ENCODE measurements at places on chromosomes 1 and 21.
A peak's percentile ranks its signal among the peaks of the same experiment; 100 is the strongest.

- no peak for DNase-seq
These were observed at the start of gene CSMD2 for GRCh38 chr1:34164771-34165391. CSMD2 (minus strand) TSS chr1:34165230; CDS start chr1:34165097, 133 bp downstream.

GRCh38 chr21:46039891-46040660 is 57.8 kb upstream of the COL6A2 start:
- DNase-seq, result no peak

DNA sequence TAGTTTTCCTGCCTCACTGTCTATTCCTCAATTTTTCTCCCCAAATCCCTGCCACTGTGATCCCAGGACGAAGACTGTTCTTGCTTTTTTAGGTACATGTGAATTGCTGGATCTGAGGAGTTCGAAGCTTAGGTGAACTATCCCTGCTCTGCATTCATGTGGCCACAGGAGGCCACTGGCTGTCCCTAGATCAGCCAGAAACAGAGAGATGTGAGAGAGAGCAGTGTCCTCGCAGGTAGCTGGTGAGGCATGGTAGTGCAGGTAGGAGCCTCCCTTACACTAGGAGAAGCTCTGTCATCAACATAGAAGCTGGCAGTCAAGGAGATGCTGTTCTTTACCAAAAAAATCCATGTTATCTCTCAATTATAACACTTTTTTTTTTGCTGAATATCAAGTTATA is 71.5 kb downstream of the USP24 start:
- no peak for DNase-seq

- DNase-seq, result no peak
These were observed 32.6 kb downstream of the SLC16A1 start for GRCh38 chr1:112923234-112923958.

GRCh38 chr1:96715482-96715881 is 6.1 kb upstream of the PTBP2 start:
- no peak for DNase-seq

GRCh38 chr21:44990921-44991320 is 51.1 kb downstream of the SLX9 start:
- DNase-seq, result no peak

DNA sequence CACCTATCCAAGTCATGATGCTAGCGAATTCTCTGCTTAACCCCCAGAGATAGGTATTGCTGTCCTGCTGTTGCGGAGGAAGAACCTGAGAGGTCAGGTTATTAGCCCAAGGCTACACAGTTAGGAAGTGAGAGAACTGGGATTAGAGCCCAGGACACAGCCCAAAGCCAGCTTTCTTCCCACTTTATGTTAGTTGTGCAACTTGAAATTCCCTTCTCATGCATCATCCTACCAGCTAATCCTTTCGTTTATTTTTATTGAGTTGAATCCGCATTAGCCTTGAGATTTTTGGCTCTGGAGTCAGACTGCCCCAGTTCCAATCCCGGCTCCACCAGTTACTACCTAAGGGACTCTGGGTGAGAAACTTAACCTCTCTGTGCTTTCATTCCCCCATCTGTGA is 65.4 kb downstream of the PLEKHA6 start:
- DNase-seq, result peak; percentile 41

GRCh38 chr1:198876371-198876871 is 237.6 kb downstream of the PTPRC start:
- DNase-seq, result no peak

DNA sequence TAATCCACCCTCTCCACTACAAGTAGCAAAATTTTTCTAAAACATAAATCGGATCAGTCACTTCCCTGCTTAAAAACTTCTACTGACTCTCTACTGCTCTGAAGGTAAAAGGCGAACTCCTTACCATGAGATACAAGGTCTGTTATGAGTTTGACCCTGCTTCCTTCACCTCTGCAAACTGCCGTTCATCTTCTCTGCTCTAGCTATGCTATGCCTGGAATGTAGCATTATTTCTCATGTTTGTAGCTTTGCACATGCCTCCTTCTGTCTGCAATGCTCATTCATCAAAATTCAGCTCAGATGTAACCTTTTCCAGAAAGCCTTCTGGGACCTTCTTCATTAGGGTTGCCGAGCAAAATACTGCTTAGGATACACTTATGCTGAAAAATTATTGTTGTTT is 30.8 kb downstream of the RPL5 start:
- DNase-seq, result no peak

GRCh38 chr1:23596382-23597358 is 37.4 kb upstream of the ID3 start:
- no peak for DNase-seq

DNA sequence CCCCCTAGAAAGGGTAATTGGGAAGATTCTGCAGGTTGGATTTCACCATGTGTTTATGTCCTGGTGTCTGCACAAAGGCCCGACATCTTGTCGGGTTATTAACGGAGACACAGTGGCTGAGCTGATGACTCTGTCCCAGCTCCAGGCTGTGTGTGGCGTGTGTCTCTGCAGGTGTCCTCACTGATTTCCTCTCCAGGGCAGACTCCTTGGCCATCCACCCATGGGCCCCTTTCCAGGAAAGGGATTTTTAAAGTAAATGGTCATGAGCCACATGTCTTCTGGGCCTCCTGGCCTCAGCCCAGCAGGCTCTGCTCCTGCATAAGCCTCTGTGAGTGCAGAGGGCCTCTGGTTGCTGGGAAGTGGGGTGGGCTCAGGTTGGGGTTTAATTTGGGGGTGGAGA is 418.7 kb upstream of the VAMP3 start:
- no peak for DNase-seq

DNA sequence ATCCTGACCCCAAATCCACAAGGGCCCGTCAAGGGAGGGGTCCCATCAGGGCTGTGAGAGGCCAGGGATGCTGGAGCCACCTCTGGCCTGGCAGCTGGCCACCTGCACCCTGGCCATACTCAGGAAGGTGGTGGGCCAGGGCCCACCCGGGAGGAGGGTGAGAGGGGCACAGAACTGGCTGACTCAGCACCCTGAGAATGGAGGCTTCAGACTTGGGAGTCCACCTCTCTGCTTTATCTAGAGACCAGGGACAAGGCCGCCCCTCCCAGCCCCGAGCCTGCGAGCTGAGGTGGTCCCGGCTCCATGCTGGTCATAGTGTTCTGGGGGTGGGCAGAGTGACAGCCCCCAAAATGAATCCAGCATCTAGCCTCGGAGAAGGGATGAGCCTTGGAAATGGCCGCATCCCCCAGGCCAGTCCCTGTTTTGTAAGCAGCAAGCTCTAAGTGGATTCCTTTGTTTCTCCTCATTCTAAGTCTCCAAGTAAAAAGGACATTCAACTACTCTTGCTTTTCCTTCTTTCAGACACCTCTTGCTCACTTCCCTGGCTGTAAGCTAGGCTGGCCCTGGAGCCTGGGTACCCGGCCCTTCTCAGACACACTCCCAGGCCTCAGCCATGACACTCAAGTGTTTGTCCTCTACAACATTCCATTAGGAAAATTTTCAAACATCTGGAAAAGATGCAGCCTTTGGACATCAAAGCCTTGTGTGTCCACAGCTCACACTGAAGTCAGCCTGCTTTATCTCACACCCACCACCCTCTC is 12.3 kb downstream of the WNT3A start:
- DNase-seq, result no peak

DNA sequence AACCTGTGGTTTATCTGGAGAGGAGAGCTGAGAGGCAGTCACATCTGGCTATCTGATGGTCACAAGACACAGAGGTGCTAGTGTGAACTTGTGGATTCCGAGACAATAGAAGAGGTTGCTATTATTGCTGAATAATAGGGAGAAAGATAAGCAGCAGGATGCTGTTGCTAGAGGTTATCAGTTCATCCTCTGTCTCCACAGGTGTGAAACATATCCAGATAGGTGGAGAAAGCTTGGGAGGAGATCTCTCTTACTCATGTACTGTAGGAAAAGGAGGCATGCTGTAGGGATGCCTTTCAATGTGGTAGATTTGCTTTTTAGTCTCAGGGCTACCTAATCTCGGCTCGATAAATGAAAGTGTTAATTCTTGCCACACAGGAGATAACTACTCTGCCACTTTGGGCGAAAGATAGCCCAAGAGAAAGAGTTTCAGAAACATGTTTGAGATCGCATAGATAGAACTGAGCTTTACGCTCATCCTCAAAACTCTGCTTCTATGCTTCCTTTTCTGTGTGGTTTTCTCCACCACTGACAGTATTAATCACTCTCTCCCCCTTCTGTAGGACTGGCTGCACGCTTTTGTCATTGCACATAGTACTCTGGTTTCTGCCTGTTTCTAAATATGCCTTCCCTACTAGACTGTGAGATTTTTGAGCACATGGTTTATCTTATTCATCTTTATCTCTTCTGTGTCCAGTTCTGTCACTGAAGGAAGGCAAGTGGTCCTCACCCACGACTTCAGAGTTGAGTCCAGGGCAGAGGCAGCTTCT is 36.7 kb upstream of the PLXNA2 start:
- no peak for DNase-seq

- DNase-seq, result no peak
These were observed 35.6 kb upstream of the WASF2 start for GRCh38 chr1:27525296-27526272.

DNA sequence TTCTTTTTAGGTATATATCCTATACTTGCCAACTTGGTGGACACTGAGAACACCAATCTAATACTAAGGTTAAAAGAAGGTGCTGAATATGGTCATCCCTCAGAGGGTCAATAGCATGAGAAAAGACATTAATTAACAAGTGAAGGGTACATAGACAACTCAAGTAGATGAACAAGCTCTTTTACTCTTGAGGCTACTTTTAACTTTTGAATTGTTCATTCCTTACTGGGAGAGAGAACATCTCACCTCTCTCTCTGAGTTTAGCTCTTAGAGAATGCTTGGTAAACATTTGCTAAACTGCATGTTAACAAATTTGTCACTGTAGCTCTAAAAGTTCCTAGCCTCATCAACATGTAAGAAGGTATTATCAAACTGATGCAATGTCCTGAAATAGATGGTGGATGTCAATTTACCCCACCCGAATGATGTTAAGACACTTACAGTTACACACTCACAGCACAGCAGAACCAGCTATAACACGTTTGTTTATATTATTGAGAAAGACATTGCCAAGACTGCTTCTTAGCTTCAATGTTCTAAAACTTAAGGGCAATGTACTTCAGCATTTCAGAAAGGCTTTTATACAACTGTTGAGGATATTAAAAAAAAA is 35.9 kb downstream of the HEATR1 start:
- no peak for DNase-seq

DNA sequence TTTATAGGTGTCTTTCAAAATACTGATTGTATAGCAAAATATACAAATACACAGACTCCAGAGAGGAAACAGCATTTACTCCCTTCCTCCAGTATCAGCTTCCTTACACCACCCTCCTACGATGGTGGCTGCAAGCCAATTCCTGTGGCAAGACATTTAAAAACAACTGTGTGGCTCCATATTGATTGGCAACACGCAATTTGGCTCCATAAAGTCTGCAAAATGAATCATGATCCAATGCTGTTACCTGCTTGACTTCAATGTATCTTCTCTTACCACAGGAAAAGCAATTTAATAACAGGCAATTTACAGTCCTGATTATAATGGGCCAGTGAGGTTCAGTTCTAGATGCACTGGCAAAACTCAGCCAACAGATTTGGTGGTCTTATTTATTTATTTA is 19.7 kb upstream of the ATP6V1G3 start:
- DNase-seq, result no peak

GRCh38 chr1:204390751-204391466 is 20.7 kb downstream of the PPP1R15B start:
- no peak for DNase-seq

- DNase-seq, result no peak
These were observed 15.4 kb downstream of the NPPA start for GRCh38 chr1:11831945-11832725.

DNA sequence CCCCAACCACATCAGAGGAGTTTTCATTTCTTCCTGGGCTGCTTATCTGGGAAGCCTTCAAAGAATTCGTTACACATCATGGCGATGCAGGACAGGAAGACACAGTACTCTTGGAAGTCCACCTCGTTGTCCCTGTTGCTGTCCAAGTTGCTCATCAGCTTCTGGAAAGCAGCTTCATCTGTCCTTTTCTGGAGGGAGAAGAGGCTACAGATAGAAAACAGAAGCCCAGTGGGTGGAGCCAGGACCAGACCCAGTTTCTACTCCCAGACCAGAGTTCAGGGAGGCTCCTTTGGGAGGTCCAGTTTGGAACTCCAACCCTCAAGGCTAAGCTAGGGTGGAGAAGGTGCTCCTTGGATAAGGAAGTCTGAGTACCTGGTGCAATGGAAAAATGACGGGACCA is 1.9 kb downstream of the S100A4 start:
- DNase-seq, result no peak

GRCh38 chr21:35614396-35614921 is 445.9 kb downstream of the SETD4 start:
- peak; percentile 70 for DNase-seq

Data from RCC 7860 (cell line).